ENCODE measurements at places on chromosomes 1 and 21.

DNA sequence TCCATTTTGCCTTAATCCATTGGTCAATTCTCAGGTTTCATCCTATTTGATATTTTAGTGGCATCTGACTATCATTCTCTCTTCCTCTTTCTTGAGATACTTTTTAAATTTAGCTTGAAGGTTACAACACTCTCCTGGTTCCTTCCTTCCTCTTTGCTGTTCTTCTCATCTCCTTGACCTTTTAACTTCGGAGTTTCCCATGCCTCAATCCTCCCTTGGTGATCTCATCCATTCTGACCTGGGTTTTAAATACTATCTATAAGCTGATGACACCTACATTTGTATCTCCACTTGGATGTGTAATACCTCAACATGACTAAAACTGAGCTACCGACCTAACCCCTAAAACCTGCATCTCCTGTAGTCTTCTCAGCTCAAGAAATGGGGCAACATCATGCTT, 4.8 kb upstream of the ZNF687 start:
- no peak for DNase-seq

DNA sequence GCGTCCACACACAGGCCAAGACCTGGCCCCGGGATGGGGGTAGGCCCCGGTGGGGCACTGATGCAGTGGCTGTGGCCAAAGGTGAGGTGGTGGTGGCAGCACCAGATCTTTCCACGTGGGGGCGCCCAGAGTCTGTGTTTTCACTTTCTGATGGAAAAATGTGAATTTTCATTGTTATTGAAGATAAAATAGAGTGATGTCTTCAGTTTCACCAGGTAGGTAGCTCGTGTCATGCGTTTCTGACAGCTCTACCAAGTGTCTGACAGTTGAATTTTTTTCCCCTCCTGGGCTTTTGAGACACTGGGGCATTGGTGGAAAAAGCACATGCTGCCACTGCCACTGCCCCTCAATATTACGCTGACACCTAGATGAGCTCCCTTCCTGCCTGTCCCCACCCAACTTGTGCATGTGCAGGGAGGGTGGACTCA, 40.0 kb upstream of the MAGOH start:
- DNase-seq = peak; percentile 79

DNA sequence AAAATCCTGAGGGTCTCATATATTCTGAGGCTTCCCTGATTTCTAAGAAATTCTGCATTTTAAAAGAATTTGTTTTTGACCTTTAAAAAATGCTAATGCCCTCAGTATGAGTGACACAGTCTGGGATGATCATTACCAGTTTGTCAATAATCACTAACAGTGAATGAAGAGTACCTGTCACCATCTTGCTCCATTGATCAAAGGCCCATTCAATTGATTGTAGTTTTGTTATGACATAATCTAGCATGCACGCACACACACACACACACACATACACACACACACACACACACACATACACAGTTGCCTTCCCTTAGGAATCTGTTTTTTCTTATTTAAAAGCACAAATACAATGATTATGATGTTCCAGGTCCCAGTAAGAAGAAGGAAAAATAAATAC, 250.4 kb downstream of the NFIA start:
- DNase-seq = no peak

DNA sequence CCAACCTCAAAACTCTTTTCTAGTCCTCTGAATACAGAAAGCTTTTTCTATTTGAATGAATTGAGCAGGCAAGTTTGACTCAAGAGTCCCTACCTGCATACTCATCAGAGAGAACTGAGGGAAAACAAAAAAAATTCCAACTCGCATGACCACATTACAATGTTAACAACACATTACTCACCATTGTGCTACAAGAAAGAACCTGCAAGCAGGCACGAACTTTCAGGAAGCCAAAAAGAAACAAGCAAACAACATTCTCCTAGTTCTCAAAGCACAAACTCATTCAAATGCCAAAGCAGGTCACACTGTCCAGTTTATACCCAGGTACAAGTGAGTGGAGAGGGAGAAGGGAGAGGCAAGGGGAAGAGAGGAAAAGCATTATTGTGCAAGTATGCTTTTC, 14.6 kb downstream of the OTUD7B start:
- no peak for DNase-seq

GRCh38 chr1:168932539-168932938, 174.0 kb upstream of the ATP1B1 start:
- no peak for DNase-seq

DNA sequence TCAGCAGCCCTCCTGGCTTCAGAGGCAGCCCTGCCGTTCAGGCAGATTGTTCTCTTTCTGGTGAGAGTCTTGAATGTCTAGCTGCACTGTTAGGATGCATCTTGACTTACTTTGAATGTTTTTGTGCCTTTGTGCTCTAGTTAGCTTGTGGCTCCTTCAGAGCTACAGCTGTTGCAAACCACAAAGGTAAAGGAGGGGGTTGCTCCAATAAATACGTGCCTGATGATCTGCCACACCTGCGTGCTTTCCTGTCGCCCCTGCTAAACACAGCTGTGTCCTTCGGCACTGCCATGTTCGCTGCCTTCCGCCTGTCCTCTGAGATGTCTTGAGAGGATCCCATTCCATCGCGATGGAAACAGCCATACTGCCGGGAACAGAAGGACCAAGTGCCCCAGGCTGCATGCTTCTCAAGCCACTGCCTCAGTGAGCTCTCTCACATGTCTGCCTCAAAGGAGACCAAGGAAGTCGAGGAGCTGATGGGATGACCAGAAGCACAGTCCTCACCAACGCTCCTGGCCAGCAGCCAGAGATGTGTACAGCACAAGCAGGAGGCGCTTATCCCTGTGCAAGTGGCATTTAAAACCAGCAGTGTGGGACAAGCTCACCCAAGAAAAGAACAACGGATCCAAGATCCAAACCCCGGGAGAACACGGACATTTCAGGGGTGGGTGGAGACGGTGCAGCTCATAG, 12.0 kb upstream of the SMIM12 start:
- no peak for DNase-seq

DNA sequence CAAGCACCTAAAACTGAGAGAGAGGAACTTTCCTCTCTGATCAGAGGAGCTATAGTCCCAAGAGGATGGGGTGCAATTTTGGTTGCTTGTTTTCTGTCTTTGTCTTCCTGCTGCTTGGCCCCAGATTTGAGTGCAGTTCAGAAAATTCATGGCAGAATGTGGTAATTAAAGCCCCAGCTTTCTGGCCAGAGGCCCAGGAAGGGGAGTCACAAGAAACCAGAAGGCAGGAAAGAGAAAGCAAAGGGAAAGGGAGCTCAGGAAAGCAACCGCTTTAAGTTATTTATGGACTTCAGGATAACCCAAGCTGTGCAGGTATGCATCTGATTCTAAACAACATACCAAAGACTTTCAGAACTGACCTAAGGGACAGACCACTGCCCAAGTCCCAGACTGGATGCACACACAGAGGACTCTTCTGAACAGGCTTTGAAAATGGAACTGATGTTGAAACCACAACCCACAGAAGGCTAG, 88.8 kb downstream of the ST3GAL3 start:
- DNase-seq = peak; percentile 66

- DNase-seq = no peak
These were observed 41.5 kb downstream of the LGR6 start for GRCh38 chr1:202235003-202235660.
